IMR-90 (cell line): ENCODE measurements at places on chromosomes 12 and 14. TPM values are rescaled to one million over a fixed set of nuclear protein-coding genes. Genes with fewer than 3 reads are reported as not detected.

DNA sequence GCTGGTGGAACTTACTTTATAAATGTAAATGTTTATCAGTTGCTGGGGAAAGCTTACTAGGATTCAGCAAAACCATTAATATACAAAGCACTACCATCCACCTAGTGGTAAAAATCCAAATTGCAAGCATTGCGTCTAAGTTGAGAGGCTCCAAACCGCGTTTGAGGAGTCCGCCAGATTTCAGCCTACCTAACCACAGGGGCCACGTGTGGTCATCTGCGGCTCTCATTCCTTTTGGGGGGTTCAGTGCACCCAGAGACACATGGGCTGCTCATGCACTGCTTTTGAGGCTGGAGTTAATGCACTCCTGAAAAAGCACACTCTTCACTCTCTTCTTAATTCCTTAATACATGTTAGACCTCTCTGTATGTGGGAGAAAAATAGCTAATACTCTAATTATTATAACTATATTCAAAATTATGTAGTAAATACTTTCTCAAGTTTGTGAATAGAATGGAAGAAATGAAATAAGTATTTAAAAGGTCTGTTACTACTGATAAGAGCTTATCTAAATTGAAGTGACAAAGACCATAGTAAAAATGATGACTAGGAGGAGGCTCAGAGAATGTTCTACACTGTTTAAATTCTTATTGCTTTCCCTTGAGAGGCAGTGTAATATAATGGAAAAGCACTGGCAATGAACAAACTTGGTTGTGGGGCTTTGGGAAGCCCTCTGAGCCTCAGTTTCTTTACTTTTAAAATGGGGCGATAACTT, 41.4 kb upstream of the MANSC4 start:
- DNase-seq: peak; percentile 85

- DNase-seq: no peak
Observed at GRCh38 chr12:2227360-2227759, 174.6 kb downstream of the CACNA1C start.

DNA sequence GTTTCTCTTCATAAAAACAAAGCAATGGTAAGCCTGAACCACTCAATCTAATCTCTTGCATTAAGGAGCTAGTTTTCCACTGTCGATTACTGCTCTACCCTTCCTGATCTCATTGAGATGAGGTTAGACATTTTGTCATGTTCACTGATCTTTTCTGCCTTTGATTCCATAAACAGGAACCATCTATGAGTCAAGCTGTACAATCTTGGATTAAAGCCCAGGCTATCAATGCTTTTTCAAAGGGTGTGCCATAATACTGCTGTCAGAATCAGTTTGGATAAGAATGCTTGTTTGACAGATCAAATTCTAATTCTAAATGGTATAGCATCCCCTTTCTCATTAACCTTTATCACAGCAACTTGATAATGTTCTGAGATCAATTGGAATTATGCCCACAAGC, 16.1 kb downstream of the GRIP1 start:
- DNase-seq: peak; percentile 33

GRCh38 chr12:54029529-54030441, 1.5 kb downstream of the HOXC6 start:
- DNase-seq: no peak

GRCh38 chr12:107320033-107320928, 226.9 kb upstream of the CRY1 start:
- DNase-seq: peak; percentile 61

DNA sequence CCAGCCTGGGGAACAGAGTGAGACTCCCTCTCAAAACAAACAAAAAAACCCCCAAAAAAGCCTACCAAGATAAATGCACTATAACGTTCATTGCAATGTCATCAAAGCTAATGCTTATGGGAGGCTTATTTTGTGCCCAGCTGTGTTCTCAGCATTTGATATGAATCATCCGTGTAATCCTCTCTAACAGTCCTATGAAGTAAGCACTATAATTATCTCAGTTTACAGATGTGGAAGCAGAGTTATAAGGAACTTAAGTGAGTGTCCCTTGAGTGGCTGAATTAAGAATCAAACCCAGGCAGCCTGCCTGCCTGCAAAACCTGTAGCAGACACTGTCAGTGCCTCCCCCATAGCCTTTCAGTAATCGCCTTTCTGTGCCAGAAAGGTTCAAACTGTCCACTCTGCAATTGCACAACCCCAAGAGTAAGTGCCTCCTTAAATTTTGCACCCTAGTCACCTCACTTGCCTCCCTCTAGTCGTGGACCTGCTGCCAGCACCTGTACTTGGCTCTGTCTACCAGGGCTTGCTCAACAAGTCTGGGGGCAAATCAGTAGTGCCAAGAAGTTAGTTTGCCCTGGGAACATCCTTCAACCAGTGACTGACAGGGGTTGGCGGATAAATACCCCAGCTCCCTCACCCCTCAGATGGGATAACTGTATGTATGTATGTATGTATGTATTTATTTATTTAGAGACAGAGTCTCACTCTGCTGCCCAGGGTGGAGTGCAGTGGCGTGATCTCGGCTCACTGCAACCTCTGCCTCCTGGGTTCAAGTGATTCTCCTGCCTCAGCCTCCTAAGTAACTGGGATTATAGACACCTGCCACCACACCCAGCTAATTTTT, 23.8 kb upstream of the PPP1CC start:
- DNase-seq: no peak

GRCh38 chr12:51994959-51995358, 11.8 kb upstream of the TAMALIN start:
- DNase-seq: peak; percentile 57

DNA sequence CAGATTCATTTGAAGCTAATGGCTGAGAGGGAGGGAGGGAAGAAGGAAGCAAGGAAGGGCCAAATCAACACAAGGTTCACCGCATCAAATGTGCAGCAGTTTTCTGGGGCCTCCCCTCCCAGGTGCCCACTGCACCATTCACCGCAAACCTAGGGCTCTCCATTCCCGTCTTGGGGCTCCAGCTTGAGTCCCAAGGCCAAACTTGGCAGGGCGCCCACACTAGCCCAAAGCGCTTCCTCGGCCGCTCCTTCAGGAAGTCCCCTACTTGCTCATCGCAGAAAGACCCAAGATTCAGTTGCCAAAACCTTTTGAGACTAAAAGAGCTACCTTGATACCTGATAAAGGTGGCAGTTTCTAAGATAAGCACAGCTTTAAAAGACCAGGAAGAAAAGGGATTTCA, 140.5 kb upstream of the FKBP4 start:
- DNase-seq: no peak

- DNase-seq: no peak
Observed at GRCh38 chr14:32761381-32761968, 177.2 kb upstream of the NPAS3 start.

- DNase-seq: peak; percentile 37
Observed at GRCh38 chr14:31806249-31806648, 245.0 kb downstream of the NUBPL start.

GRCh38 chr14:25406818-25407217, 356.9 kb upstream of the STXBP6 start:
- peak; percentile 8 for DNase-seq

DNA sequence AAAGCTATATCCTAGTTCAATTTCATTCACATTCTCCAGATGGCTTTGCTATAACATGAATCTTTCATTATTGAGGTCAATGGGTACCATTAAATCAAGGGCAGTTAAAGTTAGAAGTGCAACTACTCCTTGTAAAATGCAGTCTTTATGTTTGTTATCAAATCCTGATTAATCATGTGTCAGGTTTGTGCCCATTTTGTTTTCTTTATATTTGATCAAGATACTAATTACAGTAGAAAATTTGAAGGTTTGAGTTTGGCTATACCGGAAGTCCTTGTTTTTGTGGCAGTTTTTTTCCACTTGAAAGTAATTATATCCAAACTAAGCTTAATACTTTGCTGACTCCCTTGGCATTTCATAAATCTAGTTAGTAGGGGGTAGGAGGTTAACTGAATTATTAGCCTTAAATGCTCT, 513.0 kb downstream of the DIO2 start:
- no peak for DNase-seq

DNA sequence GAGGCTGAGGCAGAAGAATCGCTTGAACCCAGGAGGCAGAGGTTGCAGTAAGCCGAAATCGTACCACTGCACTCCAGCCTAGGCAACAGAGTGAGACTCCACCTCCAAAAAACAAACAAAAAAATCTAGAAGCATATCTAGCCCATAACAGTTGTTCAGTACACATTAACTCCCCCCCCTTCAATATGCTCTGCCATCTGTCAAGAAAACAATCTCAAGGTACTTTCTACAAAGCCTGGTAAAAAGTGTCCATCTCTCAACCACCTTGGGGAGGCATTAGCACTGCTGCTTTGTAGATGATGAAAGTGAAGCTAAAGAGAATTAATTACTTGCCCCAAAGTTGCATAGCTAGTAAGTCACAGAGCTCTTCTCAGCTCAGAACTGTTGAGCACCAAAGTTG, 24.9 kb downstream of the LGALS3 start:
- no peak for DNase-seq

- DNase-seq: no peak
Observed at GRCh38 chr12:48967991-48968390, 3.5 kb downstream of the WNT10B start.

DNA sequence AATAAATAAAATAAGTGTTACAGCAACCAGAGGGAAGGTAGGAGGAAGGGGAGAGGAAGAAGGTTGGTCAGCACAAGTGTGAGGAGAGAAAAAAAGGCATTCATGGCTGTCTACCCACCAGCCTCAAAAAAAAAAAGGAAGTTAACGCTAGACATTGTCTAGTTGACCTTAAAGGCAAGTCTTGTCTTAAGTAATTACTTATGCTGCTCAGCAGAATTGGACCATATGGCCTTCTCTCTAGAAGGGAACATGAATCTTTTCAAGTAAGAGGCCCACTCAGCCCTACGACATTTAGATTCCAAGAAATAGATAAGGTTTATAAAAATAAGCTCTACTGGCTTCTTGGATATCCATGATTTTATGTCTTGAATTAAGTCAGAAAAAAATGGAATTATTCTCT, 172.7 kb downstream of the ETNK1 start:
- no peak for DNase-seq

MYRFL gene
- total RNA-seq: not detected in 2 replicates

GOLGA3 gene
- 99.8 and 102 TPM in 2 replicates for total RNA-seq

C1QL4 gene
- total RNA-seq: 0.18 and 0.28 TPM in 2 replicates

RIPK3 gene
- total RNA-seq: not detected in 2 replicates

CCDC196 gene
- total RNA-seq: not detected in 2 replicates

GLIPR1L2 gene
- not detected in 2 replicates for total RNA-seq

OASL gene
- total RNA-seq: under 0.01 TPM in 2 replicates

MTERF2 gene
- 3.0 and 3.3 TPM in 2 replicates for total RNA-seq

REM2 gene
- under 0.01 TPM in 2 replicates for total RNA-seq

RIN3 gene
- total RNA-seq: 2.2 and 2.5 TPM in 2 replicates
